ENCODE measurements at places on chromosomes 16 and 17.

- DNase-seq, result no peak
Observed at GRCh38 chr16:55016515-55016914, 85.8 kb downstream of the IRX5 start.

DNA sequence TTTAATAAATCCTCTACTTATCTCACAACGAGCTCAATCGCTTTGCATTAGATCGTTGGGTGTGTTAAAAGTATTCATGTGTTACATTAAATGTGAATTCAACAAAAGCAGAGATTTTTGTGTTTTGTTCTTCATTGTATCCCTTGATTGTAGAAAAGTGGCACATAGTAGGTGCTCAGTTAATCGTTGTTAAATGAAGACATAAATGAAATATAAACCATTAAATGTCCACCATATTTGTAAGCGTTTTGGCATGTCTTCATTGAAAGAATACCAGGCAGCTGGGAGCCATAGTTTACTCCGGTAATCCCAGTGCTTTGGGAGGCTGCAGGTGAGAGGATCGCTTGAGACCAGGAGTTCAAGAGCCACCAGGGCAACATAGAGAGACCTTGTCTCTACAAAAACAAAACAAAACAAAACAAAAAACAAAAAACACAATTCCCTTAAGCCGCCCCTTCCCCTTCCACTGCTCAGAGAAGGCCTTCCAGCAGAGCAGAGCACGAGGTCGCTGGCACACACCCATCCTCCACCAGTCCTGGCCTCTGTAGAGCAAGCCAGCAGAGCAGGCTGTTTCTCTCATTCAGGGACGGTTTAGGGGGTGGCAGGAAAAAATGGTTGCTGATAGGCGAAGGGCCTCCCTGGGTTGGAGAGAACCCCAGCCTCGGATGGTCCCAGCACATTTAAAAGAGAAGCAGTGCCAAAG lies 673 bp upstream of the CHD9 start:
- peak; percentile 86 for DNase-seq

GRCh38 chr16:68370581-68371275 lies 59.9 kb downstream of the PRMT7 start:
- no peak for DNase-seq

DNA sequence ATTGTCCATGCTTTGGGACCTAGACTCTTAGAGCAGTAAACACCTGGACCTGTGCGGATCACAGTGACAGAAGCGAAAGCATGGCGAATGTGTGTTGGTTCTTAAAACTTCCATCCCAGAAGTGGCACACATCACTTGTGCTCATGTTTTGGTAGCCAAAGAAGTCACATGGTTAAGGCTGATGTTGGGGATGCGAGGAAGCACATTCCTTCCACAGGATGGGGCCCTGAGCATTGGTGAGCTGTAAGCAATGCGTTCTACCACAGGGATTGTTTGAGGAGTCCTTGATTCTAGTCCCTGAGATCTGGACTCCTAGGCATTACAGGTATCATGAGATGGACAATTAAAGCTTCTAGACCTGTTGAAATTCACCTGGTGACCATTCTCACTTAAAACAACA lies 375.9 kb downstream of the UTP18 start:
- DNase-seq, result no peak

DNA sequence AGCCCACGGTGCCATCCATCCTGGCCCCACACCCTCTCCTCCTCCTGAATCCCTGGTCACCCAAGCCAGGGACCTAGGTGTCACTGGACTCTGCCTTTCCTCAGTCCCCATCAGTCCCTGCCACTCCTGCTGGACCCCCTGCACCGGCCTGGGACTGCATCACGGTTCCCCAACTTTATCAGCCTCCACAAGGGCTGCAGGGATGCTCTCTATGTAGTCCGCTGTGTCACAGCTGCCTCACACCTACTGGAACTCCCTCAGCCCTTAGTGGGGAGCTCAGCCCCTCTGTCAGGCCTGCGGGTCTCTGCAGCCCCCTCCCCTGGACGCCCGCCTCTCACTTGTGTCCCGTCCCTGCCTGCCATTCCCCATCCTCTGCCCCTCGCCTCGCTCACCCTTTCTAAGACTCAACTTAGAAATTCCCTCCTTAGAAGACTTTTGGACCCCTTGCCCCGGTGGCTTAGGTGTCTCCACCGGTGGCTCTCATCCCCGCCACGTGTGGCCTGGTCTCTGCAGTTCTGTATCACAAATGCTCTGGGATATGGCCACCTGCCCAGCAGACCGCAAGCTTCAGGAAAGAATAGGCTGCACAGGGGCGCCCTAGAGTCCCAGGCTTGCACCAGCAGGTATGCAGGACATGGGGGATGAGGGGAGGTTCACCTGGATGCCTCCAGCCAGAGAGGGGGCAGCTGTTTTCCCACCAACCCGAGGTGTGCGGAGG lies 62.9 kb downstream of the PRMT7 start:
- no peak for DNase-seq

- no peak for DNase-seq
Observed at GRCh38 chr17:36761203-36761950, 160.0 kb downstream of the MRM1 start.

GRCh38 chr16:15440852-15441251 lies 6.5 kb downstream of the BMERB1 start:
- DNase-seq, result no peak

GRCh38 chr17:75842411-75842810 lies 1.8 kb downstream of the UNC13D start:
- DNase-seq, result no peak

DNA sequence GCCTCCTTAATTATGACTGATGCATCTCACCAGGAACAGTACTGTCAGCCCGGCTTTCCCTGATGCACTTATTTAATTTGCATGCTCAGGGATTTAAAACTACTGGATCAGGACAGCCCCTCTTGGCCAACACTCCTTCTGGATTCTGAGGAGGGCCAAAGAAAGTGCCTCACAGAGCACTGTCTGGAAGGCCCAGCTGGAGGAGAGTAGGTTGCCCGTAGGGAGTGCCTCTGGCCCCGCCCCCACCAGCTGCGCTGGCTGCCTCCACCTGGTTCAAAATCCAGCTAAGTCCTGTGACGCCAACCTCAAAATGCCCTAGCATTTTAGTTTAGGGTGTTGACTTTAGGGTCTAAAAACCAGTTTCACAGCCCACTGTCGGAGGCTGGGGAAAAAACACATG lies 49.4 kb upstream of the SREBF1 start:
- DNase-seq, result no peak

DNA sequence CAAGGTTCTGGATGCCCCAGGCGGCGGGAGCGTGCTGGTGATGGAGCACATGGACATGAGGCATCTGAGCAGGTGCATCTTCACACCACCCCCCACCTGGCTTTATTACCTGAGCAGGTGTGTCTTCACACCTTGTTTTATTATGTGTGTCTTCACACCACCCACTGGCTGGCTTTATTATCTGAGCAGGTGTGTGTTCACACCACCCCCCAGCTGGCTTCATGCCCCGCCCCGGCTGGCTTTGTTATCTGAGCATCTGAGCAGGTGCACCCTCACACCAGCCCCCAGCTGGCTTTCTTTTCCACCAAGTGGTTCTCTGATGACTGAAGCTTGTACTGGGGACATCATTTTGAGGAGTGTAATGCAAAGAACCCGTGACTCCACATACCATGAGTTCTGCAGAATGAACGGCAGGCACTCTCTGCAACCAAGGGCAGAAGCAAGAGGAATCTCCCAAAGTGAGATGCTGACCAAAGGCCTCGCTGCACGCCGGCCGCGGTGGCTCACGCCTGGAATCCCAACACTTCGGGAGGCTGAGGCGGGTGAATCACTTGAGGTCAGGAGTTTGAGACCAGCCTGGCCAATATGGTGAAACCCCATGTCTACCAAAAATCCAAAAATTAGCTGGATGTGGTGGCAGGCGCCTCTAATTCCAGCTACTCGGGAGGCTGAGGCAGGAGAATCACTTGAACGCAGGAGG lies 2.6 kb downstream of the FN3KRP start:
- no peak for DNase-seq

- DNase-seq, result no peak
Observed at GRCh38 chr17:5429191-5429887, 9.4 kb downstream of the RPAIN start.

GRCh38 chr17:1040216-1040600 lies 43.3 kb downstream of the TIMM22 start:
- peak; percentile 49 for DNase-seq

DNA sequence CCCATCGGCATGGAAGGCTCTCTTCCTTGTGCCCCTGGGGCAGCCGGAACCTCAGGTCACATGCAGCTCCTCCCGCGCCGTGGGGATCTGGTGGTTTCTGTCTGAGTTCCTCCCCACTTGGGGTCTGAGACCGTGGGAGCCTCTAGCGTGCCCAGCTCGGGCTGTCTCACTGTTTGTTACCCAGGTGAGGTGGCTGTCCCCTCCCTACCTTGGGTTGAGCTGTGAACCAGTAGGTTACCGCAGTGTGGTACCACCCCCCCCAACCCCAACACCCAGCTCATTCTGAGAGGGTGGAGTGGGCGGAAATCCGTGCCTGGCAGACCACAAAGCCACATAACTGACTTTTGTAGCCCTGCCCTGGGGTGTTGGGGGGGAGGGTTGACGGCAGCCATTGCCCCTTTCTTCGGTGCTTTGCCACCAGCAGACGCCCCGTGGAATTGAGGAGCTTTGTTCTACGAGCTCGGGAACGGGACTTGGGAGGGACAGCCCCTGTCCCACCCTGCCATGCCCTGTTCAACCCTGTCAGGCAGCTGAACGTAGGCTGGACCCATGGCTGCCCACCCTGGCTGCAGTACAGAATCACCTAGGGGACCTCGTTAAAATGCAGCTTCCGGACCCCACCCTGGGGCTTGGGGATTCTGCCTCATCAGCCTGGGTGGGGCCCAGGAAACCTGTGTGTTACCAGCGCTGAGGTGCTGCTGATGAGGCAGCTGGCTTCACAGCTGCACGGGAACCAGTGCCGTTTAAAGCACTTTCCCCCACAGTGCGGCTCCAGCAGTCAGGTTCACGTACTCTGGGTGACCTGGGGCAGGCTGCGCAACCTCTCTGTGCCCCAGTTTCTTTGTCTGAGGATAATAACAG lies 18.5 kb downstream of the RAP1GAP2 start:
- peak; percentile 91 for DNase-seq

DNA sequence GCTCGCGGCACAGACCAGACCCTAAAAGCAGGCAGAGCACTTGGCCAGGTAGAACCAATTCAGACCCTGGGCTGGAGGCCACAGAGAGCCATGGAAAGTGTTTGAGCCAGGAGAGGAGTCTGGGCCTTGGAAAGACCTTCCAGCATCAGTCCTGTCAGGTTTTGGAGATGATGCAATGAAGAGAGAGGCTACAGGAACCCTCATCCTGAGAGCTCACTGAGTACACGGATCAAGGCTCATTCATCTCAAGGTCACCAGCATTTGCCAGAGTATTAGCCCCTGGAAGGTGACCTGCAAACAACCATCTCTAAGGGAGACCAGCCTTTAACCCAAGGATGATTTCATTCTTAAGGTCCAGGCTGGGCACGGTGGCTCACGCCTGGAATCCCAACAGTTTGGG lies 27.8 kb downstream of the TLE7 start:
- no peak for DNase-seq

- peak; percentile 96 for DNase-seq
Observed at GRCh38 chr17:75516255-75516618, at the start of gene TSEN54. Gene TSEN54 (plus strand): TSS chr17:75516528. CDS start chr17:75516561, 33 bp downstream.

DNA sequence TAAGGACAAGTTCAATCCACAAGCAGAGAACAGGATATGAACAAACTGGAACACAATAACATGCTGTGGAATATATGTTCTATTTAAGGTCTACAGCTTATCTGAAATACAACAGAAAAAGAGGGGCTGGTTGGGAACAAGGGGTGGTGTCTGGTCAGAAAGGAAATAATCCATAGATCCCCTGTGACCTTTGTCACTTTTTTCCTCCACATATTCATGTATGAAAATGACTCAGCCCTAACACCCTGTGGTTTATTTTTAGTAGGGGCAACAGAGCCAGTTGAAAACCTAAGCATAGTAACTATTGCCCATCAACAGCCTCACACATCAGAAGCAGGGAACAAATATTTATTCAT lies 12.3 kb upstream of the SPAG9 start:
- no peak for DNase-seq

GRCh38 chr16:66824006-66824405 lies 6.8 kb downstream of the NAE1 start:
- no peak for DNase-seq

GRCh38 chr17:48251950-48252349 lies 144.4 kb downstream of the SNX11 start:
- no peak for DNase-seq

DNA sequence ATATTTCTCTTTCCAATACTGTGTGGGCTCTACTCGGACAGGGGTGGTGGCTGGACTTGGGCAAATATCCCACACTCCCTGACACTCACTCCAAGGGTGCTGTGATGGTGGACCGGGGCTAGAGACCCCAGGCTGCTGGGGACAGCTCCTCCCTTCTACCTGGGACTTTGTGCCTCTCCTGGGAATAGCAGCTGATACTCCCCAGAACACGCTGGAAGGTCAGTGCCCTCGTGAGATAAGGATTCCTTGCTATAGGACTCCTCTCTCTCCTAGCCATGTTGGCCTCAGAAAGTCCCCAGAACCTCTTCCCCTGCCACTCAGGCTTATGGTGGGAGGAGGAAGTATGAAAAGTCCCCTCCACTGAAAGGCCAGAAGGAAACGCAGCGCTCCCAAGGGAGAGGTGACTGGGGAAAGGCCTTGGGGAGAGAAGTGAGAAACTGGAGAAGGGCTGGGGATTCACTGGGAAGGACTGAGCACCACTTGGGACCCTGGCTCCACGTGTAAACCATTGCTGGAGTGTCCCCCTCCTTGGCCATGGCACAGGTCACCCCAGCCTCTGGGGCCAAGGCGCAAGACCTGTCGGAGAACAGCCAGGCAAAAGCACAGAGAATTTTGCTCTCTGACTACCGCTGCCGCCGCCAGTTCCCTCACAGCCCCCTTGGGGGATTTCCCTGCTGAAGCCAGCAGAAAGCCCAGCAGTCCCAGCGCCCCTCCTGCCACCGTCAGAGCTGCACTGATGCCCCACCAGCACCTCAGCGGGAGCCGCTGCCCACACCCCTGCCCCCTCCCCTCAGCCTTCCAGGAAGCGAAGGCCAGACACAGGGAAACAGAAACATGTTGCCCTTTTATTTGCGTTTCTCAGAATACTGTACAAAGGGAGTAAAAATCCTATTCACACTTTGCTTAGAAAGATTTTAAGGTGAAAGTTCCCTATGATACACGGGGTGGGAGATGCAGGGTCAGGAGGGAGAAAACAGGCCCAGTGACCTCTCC lies 2.1 kb upstream of the GSDMB start:
- DNase-seq, result no peak

DNA sequence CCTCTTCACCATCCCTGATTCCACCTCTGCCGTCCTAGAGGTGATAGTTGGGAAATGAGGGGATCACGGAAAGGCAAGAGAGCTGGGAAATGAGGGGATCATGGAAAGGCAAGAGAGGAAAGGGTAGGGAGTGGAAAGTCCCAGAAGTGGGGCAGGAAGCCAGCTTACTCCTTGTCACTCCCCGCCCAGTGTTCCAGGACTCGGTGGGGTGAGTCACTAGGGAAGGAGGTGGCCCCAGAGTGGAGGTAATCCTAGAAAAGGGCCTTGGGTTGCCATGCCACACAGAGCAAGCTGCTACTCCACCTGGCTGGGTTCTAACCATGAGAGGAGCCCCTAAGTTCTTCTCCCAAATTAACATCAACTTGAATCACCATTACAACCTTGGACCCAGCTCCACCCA lies 14.8 kb downstream of the ALOXE3 start:
- DNase-seq, result no peak

Measured in hematopoietic multipotent progenitor cell treated with erythropoietin and hydrocortisone succinate and interleukin-3 and kit ligand, for 4 days (in vitro differentiated cells).